ENCODE measurements at places on chromosomes 13 and 19.

GRCh38 chr13:24627946-24628345 is 52.3 kb upstream of the ATP12A start:
- DNase-seq: no peak

DNA sequence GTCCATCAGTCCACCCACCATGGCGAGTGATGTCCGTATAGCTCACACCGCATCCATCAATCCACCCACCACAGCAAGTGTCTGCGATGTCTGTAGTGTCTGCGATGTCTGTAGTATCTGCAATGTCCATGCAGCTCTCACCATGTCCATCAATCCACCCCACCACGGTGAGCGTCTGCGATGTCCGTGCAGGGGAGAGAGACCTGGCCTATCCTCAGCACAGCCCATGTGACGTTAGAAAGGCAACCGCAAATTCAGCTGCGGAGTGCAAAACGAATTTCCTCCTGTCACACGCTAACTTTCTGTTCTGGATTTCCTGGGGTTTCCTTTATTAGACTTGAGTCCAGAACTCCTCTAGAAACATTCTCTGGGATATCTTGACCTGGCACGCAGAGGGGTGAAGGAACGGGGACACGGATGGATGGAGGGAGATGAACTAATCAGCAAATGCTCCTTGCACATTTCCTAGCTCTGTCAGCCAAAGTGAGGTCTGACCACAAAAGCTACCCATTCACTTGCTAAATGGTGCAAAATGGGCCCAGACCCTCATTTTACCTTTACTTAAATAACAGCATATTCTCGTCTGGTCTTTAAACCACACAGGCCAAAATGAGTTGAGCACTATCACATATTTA is 18.3 kb downstream of the RASA3 start:
- DNase-seq: peak; percentile 26

DNA sequence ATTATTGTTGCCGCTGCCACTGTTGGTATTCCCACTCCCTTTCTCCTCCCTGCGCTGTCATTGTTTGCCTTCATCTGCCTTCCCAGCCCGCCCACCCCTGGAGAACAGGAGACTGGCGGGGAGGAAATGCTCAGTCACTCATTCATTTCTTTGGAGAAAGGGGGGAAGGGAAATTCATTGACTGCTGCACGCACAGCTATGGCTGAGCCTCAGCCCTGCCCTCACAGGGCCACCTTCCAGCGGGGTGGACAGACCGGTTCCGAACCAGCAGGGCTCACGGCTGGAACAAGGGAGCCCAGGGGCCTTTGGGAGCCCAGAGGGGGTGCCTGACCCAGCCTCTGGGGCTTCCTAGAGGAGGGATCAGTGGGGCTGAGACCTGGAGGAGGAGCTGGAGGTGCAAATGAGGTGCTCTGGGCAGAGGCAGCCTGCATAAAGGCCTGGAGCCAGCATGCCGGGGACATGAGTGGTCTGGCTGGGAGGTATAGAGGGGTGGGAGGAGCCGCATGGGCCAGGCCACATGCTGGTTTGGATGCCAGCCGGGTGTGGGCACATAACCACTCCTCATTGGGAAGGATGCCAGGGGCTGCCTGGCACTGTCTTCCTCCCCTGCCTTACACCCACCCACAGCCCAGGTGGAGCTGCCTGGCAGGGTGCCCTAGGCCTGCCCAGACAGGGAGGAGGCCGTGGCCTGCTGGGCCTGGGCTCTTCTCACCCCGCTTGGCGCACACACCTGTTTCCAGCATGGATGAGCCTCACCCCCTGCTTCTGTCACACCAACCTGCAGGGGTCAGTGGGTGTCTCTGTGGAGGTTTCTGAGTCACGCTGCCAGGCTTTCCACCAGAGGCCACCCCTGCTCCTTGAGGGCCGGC is 26.8 kb downstream of the PPP5C start:
- no peak for DNase-seq

DNA sequence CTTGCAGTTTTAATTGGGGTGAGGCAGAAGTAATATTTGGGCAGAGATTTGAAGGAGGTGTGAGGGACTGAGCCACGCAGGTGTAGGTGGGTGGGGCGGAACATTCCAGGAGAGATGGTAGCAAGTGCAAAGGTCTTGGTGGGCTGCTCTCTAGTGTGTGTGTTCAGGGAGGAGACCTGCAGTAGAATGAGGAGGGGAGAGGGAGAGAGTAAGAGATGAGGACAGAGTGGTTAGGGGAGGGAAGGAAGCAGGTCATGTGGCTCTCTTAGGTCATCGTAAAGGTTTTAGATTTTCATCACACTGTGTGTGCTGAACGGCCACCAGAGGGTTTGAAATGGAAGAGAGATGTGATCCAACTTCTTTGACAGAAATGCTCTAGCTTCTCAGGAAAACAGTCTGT is 33.5 kb downstream of the WASF3 start:
- DNase-seq: no peak

GRCh38 chr13:75076476-75076875 is 405.5 kb downstream of the TBC1D4 start:
- DNase-seq: no peak

DNA sequence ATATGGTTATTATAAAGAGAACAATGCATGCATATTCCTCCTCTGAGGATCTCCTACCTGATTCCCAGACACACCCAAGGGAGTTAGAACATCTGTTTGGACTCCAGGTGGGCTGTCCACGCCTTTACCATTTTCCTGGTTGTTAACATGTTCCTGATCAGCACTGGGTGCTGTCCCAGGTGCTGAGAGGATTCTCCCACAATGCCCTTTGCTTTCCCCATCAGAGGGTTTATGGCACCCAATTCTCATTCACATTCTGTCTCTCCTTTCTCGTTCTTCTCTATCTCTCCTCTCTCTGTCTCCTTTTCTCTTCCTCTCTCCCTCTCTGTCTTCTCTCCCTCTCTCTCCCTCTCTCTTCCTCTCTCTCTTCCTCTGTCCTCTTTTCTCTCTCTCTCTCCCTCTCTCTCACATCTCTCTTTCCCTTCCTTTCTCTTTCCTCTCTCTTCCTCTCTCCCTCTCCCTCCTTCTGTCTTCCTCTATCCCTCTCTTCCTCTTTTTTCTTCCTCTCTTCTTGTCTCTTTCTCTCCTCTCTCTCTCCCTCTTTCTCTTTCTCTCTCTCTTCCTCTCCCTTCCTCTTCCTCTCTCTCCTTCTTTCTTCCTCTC is 3.3 kb upstream of the RDH13 start:
- DNase-seq: no peak

Measured in right atrium auricular region (tissue), 2 donors.